ENCODE measurements at places on chromosomes 2 and 18. TPM values are rescaled to one million over a fixed set of nuclear protein-coding genes. Genes with fewer than 3 reads are reported as not detected.

- no peaks in the 10 kb centered on the region for H3K27me3 ChIP-seq
- peaks cover 8% of the 10 kb centered on the region for H3K36me3 ChIP-seq
- peak overlapping the region; percentile 92 for H3K27ac ChIP-seq
- peaks cover 42% of the 10 kb centered on the region for H3K4me1 ChIP-seq
Observed at GRCh38 chr18:23585007-23585871, 1.1 kb downstream of the NPC1 start.

Gene CLEC4F
- total RNA-seq: not detected

DNA sequence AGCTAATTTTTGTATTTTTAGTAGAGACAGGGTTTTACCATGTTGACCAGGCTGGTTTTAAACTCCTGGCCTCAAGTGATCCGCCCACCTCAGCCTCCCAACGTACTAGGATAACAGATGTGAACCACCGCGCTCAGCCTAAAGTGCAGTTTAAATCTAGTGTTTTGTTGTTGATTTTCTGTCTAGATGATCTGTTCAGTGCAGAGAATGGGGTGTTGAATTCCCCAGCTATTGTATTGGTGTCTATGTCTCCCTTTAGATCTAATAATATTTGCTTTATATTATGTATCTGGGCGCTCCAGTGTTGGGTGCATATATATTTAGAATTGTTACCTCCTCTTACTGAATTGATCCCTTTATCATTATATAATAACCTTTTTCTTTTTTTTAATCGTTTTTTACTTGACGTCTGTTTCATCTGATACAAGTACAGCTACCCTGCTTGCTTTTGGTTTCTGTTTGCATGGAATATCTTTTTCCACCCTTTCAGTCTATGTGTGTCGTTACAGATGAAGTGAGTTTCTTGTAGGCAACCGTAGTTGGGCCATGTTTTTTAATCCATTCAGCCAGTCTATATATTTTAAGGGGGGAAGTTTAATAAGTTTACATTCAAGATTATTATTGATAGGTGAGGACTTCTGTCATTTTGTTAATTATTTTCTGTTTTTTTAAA lies 34.3 kb downstream of the GALM start:
- DNase-seq: no peak
- H3K4me3 ChIP-seq: peak overlapping the region; percentile 59
- peak overlapping the region; percentile 84 for H3K27ac ChIP-seq
- H3K27me3 ChIP-seq: no peaks in the 10 kb centered on the region
- H3K4me1 ChIP-seq: peaks cover 48% of the 10 kb centered on the region

Gene PAX8
- 0.43 TPM for total RNA-seq

Gene REG3A
- not detected for total RNA-seq

DNA sequence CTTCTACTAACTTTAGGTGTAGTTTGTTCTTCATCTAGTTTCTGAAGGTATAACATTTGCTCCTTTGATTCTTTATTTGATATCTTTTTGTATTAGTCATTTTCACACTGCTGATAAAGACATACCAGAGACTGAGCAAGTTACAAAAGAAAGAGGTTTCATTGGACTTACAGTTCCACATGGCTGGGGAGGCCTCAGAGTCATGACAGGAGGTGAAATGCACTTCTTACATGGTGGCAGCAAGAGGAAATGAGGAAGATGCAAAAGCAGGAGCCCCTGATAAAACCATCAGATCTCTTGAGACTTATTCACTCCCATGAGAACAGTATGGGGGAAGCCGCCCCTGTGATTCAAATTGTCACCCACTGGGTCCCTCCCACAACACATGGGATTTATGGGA lies 544.4 kb upstream of the DSEL start:
- no peaks in the 10 kb centered on the region for H3K4me1 ChIP-seq
- DNase-seq: no peak
- no peaks in the 10 kb centered on the region for H3K27me3 ChIP-seq
- H3K4me3 ChIP-seq: no peak overlapping the region

Gene CRYGC
- not detected for total RNA-seq

- no peaks in the 10 kb centered on the region for H3K4me1 ChIP-seq
- no peak within 1 kb of the TSS for H3K27ac ChIP-seq
- H3K27me3 ChIP-seq: peaks cover 46% of the 10 kb centered on the region
- peak; percentile 13 for DNase-seq
- H3K36me3 ChIP-seq: peaks cover 3% of the 10 kb centered on the region
- peak within 1 kb of the TSS; percentile 35 for H3K4me3 ChIP-seq
Observed at GRCh38 chr2:100321866-100322820, at the start of gene LONRF2. Gene LONRF2 (minus strand): TSS chr2:100322501. CDS start chr2:100322093, 408 bp downstream.
